ENCODE measurements at places on chromosomes 11 and 22.

GRCh38 chr22:37472418-37473006, 13.7 kb downstream of the MFNG start:
- DNase-seq: peak; percentile 63

DNA sequence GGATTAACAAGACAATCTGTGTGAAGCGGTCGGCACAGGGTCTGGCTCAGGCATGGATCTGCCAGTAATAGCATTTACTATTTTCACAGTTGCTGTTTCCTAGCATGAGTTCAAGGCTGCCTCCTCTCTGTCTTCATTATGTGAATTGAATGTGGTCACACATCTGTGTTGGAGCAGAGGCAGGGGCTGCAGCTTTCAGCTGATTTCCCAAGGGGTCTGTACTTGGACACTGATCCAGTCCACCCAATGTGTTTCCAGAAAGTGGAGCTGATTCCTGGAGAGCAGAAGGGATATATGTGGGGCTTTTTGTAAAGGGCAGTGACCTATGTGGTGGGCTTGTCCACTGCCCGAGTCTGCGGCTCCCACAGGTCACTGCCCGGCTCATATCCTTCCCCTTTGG, 3.5 kb upstream of the CELSR1 start:
- no peak for DNase-seq

DNA sequence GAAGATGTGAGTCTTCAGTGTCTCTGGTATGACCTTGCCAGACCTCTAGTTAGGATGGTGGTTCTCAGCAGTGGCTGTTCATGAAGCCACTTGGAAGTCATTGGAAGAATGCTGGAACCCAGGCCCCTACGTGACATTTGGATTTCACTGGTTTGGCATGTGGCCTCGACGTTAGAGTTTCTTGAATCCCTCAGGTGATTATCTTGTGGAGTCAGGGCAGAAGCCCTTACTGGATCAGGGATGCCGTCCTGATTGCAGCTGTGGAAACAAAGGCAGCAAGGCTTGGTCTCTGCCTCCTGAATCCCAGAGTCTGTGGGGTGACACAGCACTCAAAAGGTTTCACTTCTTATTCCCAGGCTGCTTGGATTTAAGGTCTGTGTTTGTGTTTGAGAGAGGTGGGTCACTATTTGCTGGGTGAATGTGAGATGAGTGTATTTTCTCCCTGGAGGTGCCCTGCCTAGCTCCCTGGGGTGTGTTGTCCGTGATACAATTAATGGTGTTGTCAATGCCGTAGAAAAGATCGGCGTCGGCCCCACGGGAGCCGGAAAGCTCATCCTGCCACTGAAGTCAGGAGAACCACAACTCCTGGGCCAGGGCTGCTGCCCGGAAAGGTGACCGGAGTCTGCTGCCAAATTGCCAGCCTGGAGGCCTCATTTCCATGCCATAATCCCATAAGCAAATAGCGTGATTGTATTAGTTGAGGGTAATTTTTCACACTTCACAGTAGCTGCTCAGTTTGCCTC, 939.0 kb downstream of the BRD1 start:
- DNase-seq: no peak

- no peak for DNase-seq
Observed at GRCh38 chr11:68655406-68655805, 28.9 kb upstream of the GAL start.

DNA sequence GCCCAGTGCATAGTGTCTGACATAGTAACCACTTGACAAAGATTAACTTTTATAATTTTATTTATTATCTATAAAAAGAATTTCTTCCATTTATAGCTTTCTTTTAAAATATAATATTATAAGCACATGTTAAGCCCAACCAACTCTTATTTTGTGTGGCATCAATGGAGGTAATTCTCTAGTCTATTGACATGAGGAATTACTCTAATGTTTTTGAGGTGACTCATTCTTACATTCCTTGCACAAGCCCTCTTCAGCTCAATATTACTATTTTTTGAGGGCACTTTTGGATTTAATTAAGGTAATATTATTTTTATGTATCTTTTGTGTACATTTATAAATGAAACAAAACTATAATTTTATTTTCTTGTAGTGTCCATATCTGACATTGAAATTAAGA, 59.6 kb downstream of the AASDHPPT start:
- DNase-seq: no peak

- DNase-seq: no peak
Observed at GRCh38 chr22:34064696-34065095, 144.4 kb upstream of the LARGE1 start.

DNA sequence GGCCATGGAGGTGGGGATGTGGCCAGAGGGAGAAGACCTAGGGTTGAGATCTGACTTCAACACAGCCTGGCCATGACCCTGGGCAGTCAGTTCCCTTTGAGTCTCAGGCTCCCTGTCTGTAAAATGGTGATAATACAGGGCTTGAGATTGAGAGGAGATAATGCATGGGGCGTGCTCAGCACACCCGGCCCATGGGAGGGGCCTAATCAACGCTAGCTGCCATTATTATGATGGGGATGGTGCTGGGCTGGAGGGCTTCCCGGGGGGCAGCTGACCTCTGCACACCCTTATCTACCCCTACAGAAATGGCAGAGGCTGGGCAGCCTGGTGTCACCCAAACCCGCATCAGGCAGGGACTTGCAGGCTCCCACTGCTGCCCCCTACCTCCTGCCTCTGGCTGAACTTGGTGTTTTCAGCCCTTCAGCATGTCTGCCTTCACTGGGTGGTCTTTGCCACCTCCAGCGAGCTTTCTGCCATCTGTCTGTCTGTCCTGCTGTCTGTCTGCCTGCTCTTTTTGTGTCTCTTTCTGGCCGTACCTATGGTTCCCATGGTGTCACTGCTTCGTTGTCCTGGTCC, 84.5 kb downstream of the CACNA1I start:
- peak; percentile 90 for DNase-seq

DNA sequence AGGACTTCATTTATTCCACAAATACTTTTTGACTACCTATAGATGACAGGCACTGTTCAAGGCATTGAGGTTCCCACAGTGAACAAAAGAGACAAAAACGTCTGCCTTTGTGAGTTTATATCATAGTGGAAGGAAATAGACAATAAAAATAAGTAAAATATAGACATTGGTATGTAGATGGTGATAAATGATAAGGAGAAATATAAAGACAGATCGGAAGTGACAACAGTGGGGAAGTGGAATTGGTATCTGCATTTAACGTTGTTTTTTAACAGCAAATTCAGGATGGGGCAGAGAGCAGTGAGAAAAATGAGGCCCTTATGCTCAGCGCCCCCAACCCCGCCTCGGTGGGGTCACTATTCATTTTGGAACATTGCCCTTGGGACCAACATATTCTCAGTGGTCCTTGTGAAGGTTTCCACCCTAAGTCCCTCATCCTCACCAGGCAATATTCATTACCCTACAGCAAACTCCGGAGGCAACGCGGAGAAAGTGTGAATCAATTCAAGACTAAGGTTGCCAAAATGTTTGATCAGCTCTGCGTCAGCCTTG, 627 bp upstream of the PEX26 start:
- no peak for DNase-seq

- DNase-seq: peak; percentile 65
Observed at GRCh38 chr11:10809373-10810160, 841 bp upstream of the EIF4G2 start.

GRCh38 chr11:65575568-65576231, at the start of gene EHBP1L1:
EHBP1L1 (plus strand) TSS chr11:65576053; CDS start chr11:65576303, 250 bp downstream.
- peak; percentile 86 for DNase-seq

DNA sequence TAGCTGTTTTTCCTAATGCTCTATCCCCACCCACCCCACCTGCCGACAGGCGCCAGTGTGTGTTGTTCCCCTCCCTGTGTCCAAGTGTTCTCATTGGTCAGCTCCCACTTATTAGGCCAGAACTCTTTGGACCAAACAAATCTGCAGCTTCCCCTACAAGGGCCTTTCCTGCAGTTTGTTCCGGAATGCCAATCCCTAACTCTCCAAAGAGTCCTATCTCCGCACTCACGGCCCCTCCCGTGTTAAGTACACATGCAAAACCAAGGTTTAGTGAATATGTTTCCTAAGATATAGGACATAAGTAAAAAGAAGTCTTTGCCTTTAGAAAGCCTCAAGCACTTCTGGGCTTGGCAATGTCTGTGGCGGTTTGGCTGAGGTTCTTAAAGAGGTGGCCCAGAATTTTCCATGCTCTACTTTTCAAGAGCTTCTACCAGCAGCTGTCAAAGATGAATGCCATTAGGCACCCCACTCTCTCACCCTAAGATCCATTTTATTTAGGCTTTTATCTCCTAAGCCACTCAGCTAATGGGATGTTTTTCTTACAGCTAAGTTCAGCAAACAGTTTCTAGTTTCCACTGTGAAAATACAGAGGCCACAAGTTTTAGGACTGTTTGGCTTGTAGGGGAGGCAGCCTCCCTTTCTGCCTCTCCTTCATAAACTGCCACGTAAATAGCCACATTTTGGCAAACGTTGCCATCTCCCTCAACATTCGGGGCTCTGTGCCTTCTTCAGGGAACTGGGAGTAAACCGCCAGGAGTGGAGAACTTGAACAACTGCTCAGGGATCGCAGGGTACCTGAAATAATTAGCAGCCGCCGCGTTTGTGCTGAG, 1.6 kb downstream of the CD59 start:
- DNase-seq: peak; percentile 47

DNA sequence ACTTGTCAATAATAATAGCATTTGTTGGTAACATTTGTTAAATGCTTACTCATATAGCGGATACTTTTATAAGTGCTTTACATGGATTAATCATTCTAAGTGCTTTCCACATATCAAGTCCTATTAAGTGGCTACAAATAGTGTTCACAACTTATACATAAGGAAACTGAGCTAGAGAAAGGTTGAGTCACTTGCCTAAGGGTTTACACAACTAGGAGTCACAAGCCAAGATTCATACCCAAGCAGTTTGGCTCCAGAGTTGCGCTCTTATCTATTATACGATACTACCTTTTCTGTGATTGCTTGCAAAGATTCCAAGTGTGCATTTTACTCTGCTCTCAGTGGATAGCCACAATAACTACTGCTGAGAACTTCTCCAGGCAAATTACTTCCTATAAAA, 215.9 kb upstream of the CCDC90B start:
- no peak for DNase-seq

GRCh38 chr22:32905400-32905799, 103.9 kb downstream of the TIMP3 start:
- peak; percentile 86 for DNase-seq
